ENCODE measurements at places on chromosomes 12 and 14.

DNA sequence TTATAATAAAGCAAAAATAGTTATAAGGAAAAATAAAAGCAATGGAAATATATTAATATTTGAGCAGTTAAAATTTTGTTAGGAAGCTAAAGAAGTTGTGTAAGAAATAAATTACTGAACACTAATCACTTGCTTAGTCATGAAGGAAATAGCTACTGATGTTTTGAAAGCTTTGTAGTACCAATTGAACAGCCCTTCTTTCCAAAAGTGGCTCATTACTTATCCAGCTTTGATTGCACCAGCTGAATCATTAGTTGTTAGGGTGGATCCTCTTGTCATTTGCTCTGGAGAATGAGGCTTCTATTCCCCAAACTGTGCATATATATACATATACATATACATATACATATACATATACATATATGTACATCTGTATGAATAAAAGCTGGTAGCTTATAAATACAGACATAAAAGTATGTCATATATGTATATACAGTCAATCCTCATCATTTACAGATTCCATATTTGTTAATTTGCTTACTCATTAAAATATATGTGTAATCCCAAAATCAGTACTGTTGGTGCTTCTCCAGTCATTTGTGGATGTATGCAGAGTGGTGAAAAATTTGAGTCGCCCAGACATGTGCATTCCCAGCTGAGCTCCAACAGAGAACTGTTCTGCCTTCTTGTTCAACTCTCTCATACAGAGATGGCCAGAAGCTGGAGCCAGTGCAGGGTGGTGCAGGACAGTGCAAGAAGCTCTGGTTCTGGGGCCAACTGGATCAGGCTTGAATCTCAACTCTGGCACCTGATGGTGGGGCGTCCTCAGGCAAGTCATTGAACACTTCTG, 214.1 kb downstream of the RPAP3 start:
- no peak for DNase-seq

- no peak for DNase-seq
Observed at GRCh38 chr12:27177706-27178105, 66.4 kb upstream of the STK38L start.

GRCh38 chr14:94571950-94572349, 9.3 kb upstream of the SERPINA5 start:
- DNase-seq = no peak

DNA sequence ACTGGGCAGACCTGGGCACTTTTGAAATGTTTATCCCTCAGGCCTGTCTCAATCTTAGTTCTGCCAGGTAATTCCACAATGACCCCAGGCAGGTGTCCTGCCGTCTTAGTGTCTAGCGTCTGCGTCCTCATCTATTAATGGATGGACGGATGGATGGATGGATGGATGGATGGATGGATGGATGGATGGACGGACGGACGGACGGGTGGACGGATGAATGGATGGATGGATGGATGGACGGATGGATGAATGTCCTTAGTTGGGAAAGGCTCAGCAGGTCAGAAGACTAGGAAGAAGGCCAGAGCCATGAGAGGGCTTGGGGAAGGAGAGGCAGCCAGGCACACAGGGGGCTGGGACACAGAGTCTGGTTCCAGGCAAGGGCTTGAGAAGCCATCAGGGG, 141.3 kb downstream of the CALM1 start:
- no peak for DNase-seq

DNA sequence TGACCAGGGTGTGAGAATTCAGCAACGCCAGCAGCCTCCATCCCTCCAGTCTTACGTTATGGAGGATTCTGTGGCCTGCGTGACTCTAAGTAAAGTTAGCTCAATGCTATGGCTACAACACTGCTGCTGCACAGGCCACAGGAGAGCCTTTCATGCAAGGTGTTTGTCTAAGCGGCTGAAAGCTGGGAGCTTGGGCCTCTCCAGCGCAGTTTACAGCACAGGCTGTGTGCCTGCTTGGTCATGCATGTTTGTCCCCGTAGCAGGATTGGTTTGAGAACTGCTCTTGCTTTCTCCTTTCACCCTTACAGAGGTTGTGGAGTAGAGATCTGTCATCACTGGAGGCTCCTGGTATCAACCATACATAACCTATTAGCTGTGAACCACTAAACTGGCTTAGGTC, 113.1 kb upstream of the TMCC3 start:
- no peak for DNase-seq

DNA sequence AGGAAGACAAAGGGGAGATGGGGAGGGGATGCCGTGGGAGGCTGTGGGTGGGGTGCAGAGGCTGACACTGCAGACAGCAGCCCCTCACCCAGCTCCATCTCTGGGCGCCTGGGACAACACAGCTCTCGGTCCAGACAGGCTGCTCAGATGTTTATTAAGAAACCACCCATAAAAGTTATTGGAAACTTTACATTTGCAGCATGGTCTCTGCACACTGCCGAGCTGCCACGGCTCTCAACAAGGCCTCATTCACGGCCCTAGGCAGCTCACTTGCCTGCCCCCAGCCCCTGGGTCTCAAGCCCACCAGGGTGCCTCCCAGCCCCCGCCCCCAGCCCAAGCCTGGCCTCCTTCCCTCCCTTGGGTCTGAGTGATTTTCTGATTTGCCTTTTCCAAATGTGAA, 21.0 kb upstream of the COL2A1 start:
- DNase-seq = no peak

DNA sequence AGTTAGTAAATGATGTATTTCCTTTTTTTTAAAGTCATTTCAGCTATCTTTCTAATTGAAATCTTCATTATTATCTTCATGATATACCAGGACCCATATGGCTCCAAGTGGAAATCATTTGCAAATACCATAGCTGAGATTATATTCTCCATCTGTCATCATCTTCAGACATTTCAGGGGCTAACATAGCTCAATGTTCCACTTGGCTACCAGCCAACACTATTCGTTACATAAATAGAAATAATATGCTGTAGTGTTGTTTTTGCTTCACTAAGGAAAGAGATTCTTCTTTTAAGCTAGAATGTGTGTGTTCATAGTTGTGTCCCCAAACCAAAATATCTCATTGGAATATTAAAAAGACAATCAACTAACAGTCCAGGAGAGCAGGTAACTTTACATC, 225.1 kb downstream of the DIO2 start:
- no peak for DNase-seq

DNA sequence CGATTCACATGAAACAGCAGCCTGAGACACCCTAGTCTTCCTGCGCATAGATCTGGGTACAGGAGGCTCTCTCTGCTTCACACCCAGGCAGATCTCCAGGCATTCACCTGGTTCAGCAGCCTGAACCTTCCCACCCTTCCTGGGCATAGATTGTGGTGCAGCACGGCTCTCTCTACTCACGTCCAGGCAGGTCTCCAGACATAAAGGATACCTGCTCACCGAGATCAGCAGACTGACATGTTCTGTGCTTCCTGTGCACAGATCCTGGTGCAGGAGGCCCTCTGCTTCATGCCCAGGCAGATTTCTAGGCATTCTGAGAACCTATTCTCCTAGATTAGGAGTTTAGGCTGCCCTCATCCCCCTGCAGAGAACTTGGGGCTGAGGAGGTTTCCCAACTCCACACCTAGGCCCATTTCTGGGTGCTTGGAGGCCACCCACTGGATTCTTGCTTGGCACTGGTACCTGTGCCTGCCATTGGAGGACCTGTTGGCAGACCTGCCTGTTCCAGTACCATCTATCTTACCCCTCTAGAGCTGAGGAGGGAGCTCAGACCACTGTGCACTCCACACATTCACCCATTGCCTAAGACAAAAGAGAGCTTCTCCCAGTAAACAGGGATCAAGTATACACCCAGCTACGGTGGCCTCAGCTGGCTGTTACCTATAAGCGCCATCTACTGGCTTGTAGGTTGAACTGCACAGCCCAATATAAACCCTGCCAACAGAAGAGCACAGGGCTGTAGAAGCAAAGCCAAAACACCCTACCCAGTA, 28.0 kb upstream of the GARIN6 start:
- DNase-seq = no peak

- peak; percentile 74 for DNase-seq
Observed at GRCh38 chr12:49671031-49671765, 36.0 kb downstream of the FMNL3 start.

DNA sequence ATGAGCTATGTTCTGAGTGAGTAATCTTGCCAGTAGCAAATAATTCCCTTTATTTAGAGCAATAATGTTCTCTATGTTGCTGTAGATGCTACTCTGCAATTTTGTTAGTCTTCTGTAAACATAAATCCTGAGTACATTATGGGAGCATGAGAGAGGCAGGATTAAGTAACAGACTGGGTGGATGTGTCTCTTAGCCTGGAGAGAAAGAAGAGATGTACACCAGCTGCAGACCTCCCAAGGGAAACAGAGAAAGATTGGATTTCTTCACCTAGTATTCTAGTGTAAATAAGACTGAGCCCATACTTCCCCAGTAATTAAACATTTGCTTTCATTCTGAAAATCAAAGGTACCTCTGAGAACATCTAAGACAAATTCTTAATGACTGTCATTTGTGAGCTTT, 564.0 kb downstream of the TRHDE start:
- no peak for DNase-seq

DNA sequence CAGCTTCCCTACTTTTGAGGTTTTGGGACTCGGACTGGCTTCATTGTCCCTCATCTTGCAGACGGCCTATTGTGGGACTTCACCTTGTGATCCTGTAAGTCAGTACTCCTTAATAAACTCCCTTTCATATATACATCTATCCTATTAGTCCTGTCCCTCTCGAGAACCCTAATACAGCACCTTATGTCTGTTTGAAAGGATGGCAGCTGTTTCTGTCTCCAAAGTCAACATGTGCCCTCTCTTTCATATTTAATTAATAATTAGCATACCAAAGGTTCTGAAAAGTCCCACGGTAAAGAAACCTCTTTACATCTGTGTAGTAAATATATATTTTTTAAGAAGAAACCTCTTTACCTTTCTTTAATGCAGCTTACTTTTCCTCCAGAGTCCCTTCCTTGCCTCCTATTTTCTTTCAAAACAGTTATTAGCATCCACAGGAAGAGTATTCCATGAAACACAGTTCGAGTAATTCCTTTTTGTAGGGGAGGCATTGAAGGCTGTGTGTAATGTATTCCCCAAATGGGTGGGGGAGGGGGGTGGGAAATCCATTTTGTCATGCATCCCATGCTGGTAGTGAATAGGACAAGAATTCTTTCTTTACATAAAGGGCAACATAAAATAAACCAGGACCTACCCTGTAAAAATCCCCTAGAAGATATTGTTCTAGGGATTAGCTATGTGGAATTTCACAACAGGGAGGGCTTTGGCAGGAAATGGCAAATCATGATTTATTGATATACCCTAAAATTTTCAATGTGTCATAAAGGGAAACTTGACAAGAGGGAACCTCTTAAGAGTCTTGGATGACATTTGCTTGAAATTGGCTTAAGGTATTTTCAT, 241.5 kb downstream of the SUDS3 start:
- no peak for DNase-seq

GRCh38 chr12:79993106-79993862, 58.4 kb upstream of the PPP1R12A start:
- DNase-seq = no peak

- DNase-seq = no peak
Observed at GRCh38 chr12:99686142-99686541, 38.6 kb downstream of the GARIN6 start.

DNA sequence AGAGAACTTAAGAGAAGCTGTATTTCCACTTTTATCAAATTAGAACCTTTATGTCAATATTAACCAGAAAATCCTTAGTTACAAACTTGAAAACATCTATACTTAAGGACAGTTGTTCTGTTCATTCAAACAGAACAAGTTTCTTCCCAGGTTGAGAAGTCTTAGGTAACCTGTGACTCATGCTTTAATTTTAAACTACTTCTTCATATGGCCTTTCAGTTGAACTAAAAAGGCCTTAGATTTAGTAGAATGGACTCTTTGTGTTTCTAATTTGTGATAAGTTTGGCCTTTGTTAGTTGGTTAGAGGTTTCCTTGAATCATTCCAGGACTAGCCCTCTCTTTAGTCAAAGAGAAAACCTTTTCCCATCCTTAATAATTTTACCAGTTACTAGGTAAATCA, 274.2 kb downstream of the FUT8 start:
- DNase-seq = no peak

DNA sequence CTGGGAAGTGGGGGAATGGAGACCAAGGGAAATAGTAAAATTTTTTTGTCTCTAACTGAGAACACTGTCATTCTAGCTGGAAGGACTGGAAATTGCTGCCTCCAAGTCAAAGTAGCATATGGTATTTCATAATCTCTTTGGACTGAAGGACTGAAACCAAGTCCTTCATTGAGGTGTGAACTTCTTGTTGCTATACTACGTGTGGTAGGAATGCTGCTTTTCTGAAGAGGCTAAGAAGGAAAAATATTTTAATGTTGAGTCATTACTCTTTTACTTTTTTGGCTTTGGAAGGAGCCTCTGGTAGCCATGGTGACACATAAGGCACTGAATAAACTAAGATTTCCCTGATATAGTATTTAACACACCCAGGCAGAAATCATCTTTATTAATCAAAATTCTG, 465.4 kb downstream of the NPAS3 start:
- no peak for DNase-seq

GRCh38 chr12:85329913-85330312, 49.9 kb downstream of the ALX1 start:
- DNase-seq = no peak

- no peak for DNase-seq
Observed at GRCh38 chr12:86727160-86727559, 471.0 kb upstream of the MGAT4C start.

GRCh38 chr14:91149462-91149861, 35.6 kb downstream of the DGLUCY start:
- no peak for DNase-seq

- DNase-seq = no peak
Observed at GRCh38 chr14:97388408-97388807, 591.2 kb downstream of the VRK1 start.

- DNase-seq = no peak
Observed at GRCh38 chr12:93767524-93767863, 90.3 kb downstream of the CRADD start.

GRCh38 chr14:69688299-69688649, 76.9 kb downstream of the SUSD6 start:
- no peak for DNase-seq

DNA sequence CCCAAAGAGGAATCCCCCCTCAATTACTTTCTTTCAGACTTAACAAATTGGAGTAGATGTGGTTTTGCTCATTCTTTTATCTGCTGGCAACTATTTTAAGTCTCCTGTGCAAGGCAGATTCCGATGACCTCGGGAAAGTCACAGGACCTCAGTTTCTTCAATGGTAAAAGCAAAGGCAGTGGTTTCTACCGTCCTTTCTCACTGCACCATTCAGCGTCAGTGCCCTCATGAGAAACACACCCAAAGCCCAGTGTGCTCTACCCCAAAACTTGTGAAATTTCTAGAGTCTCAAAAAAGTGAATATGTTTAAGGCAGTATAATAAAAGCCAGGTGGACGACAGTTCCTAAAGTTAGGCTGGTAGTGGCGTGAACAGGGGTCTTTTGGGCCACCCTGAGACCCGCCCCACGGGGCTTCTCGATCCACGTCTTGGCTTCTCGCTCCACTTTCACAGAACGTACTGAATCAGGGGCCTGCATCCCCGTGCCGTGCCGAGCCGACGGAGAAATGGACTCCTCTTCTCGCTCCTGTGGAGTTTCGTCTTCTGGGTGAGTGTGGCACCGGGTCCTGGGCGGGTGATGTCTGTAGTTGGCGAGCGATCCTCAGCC, 1.3 kb upstream of the ARHGAP5 start:
- no peak for DNase-seq

- DNase-seq = peak; percentile 40
Observed at GRCh38 chr12:22535478-22535877, 8.9 kb downstream of the C2CD5 start.

Data from central memory CD4-positive, alpha-beta T cell (primary cell).